ENCODE measurements at places on chromosomes 1 and 21.

DNA sequence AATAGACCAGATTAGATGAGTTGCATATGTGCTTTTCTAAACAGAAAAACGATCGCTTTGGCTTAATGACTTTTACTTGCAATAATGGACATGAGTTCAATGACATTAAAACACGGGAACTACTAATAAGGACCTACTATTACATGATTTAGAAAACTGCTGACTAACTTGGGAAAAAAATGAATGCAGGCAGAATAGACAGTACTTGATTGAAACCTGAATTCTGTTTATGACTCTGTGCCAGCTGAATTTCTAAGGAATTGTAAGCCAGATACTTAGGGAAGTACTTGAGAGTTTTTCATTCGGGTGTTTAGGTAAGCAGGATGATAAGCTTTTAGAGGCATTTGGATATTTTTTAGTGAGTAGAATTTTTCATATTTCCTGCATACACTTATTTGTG, 12.0 kb downstream of the ADGRL2 start:
- no peak for DNase-seq

GRCh38 chr1:43454270-43455011, 710 bp upstream of the HYI start:
- DNase-seq: peak; percentile 89

DNA sequence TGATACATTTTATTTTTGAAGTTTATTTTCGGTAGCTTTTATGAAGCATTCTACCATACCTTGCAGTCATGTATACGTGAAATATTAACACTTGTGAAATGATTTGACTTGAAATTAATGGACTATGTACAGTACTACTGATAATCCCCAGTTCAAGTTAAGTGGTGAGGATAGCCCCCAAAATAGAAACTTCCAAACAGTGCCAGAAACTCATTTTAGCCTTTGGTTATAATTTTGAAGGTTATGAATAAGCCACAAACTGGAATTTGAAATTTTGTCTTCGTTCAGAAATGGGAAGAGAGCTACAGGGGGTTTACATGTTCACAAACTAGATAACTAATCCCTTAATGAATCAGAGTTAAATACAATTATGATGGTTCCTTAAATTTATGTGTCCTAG, 1.5 kb upstream of the HNRNPU start:
- no peak for DNase-seq

GRCh38 chr1:230262867-230263567, 163.1 kb downstream of the PGBD5 start:
- no peak for DNase-seq

GRCh38 chr1:70090875-70091274, 114.5 kb downstream of the LRRC40 start:
- no peak for DNase-seq

DNA sequence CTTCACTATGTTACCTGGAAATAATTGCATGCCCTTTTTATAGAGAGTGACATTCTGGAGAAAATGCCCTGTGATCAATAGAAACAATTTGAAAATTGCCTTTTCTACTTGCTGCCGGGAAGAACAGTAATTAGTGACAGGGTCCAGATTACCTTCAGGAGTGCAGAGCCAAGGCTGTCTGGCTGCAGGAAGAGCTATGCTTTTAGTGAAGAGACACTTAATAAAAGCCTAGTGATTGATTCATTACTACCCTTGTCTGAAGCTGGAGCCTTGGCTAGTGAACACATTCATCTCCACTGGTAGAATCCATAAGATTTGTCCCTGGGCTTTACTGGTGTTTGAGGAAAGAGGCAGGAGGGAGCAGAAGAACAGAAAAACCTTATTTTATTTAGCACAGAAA, 12.9 kb upstream of the DNASE2B start:
- DNase-seq: no peak

DNA sequence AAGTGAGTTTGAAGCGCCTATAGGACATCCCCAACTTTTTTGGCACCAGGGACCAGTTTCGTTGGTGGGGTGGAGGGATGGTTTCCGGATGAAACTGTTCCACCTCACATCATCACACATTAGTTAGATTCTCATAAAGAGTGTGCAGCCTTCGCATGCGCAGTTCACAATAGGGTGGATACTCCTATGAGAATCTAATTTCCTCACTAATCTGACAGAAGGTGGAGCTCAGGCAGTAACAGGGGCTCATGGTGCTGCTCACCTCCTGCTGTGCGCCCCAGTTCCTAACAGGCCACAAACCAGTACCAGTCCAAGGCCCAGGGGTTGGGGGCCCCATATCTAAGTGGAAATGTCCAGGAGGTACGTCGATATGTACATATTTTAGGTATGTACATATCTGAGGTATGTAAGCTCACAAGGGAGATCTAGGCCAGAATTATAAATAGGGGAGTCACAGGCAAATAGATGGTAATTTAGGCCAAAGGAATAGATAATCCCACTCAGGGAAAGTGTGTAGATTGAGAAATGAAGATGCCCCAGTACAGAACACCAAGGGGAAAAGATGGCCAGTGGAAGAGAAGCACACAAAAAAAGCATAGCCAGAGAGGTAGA, 27.5 kb upstream of the RASAL2 start:
- no peak for DNase-seq

DNA sequence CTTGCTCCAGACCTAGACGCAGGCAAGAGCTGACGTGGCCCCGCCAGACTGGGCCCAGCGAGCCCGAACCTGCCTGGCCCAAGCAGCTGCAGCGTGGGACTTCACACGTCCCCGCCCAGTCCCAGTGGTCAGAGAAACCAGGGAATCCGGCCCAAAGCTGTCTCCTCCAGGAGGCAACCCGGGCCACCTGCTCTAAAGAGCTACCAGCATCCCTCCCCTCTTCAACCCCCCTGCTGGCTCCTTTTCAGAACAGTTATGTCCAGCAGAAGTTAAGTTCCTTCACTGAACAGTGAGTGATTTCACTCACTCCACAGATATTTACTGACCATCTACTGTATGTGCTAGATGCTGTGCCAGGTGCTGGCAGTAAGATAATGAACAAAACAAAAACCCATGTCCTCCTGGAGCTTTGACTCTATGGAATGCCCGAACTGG, 2.1 kb upstream of the EFNA1 start:
- DNase-seq: no peak

- peak; percentile 31 for DNase-seq
Measured at GRCh38 chr1:118132000-118132399, 53.0 kb downstream of the SPAG17 start.

DNA sequence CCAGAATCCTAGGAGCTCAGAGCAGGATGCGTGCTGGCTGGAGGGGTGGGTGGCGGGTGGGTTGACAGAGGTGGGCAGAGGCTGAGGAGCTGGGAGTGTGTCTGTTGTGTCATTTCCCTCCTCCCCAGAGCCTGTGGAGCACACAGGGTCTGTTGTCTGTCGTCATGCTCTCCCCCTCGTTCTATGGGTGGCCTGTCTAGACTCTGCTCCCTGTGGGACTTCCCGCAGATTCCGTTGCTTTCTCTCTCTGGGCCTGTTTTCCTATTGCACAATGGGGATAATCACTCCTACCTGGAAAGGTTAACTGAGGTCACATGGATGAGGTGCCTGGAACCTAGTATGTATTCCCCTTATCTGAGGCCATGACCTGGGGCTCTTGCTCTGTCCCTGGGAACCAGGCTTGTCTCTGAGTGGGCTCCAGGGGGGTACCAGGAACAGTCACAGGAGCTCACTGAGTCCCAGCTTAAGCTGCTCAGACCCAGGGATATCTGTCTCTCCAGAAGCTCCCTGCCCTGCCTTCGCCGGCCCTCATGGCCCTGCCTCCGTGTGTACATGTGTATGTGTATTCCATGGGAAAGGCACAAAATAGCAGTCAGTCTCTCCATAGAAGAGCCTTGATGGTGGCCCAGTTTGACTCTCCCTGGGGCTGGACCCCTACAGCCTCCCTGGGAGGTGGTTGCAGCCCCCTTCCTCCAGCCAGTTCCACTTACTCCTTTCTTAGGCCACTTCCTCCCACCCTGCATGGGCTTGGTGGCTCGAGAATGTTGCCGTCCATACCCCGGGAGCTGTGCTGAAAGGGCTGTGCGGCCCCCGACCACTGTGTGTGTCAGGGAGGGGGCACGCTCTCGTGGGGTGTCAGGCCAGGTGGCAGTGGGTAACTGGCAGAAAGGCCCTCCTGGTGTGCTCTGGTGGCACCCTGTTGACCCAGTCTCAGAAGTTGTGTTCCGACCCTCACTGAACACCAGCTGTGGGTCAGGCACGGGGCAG, 17.9 kb downstream of the PTPRF start:
- DNase-seq: peak; percentile 44

GRCh38 chr1:5819391-5820025, 172.7 kb downstream of the NPHP4 start:
- DNase-seq: no peak

- DNase-seq: no peak
Measured at GRCh38 chr1:239268007-239268406, 118.4 kb upstream of the CHRM3 start.

GRCh38 chr1:26854906-26855305, 8.0 kb upstream of the SFN start:
- no peak for DNase-seq

GRCh38 chr1:201450721-201451291, 18.2 kb downstream of the PHLDA3 start:
- DNase-seq: no peak

DNA sequence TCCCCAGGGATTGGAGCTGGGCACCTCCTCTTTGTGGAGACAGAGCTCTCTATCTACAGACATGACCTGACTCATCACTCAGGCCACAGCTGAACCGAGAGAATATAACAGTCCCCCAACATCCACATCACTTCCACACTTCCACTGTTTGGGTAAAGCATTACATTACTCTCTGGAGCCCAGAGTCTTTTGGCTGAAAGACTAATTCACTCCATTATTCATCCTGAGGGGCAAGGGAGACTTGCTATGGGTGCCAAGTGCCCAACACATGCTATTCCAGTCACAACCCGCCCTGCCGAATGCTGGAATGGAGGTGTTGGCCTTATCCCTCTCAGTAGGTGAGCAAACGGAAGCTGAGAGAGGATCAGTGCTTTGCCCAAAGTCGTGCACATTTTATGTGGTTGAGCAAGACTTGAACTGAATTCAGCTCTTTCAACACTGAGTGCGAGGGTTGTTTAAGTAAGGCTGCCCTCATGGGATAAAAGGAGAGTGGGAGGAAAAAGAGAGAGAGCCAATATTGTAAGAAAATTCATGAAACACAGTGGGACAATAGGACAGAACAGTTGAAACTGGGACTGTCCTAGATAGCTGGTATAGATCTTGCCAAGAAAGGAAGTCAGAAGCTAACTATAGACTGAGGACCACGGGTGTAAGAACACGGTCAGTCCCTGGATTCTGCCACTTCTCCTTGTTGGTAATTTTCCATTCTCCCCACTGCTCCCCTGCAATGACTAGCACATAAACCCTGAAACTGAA, 13.5 kb upstream of the CHI3L1 start:
- DNase-seq: no peak

GRCh38 chr1:155000411-155000725, 2.2 kb upstream of the ZBTB7B start:
- peak; percentile 48 for DNase-seq

DNA sequence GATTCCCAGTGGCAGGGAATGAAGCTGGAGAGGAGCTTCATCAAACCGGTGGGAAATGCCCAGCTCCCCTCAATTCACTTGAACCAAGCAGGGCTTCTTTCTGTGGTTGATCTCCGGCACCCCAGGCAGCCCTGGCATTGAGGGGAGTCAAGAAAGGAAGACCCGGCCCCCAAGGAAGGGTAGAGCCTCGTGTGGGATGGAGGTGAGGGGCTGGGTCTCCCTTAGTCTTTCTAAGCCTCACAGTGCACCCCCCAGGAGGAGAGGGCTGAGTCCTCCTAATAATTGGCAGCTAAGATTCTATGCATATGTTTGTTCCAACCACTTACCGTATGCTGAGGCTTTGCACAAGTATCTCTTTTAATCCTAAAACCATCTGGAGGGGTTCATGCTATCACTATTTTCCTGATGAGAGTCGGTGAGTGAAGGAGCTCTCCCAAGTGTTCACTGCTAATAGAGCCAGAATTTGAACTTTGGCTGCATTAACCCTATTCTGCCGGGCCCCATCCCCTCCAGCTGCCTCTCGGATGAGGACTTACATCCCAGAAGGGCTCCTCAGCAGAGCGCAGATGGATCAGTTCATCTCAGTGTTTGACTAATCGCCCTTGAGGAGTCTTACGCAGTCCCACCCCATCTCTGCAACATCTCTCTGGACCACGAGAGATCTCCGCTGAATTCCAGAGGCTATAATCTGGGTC, 33.1 kb upstream of the TMEM51 start:
- DNase-seq: no peak

DNA sequence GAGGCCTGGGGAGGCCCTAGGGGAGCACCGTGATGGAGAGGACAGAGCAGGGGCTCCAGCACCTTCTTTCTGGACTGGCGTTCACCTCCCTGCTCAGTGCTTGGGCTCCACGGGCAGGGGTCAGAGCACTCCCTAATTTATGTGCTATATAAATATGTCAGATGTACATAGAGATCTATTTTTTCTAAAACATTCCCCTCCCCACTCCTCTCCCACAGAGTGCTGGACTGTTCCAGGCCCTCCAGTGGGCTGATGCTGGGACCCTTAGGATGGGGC, 5.2 kb downstream of the ELF3 start:
- no peak for DNase-seq

DNA sequence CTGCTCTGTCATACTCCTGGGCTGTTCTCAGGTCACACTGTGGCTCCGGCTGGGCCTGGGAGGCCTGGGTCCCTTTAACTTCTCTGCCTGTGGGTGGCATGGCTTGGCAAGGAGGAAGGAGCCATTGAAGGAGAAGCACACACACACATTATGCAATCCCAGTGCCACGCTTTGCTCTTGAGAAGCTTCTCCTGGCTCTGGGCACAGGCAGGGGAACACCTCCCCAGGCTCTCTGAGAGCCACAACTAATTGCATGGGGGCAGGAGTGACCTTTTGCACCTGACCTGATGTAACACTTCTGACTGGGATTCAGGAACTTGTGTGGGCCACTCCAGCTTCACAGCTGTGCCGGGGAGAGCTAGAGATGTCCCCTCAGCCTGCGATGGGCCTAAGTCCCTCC, 23.1 kb downstream of the LGR6 start:
- no peak for DNase-seq

DNA sequence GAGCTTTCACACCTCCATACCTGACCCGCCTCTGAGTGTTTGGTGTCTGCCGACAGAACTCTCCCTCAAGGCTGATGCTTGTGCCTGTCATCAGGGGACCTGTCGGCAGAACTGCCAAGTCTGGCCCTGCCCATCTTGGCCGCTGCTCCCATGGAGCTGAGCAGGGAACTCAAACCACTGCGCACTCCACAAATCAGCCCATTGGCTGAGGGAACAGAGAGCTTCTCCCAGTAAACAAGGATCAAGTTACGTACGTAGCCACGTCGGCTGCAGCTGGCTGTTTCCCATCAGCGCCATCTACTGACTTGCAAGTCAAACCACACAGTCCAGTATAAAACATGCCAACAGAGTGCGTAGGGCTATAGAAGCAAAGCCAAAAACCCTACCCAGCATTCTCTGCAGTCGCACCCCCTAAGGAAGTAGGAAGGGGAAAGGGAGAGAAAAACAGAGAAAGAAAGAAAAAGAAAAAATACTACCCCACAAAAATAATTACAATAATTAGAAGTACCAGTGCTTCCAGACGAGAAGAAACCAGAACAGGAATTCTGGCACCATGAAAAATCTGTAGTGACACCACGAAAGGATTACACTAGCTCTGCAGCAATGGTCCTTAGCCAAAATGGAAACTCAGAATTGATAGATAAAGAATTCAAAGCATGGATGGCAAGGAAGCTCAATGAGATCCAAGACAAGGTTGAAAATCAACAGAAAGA, 13.1 kb downstream of the KRTAP13-1 start:
- peak; percentile 66 for DNase-seq

- DNase-seq: peak; percentile 20
Measured at GRCh38 chr21:32770871-32771523, 558 bp downstream of the PAXBP1 start.
